CD8-positive, alpha-beta T cell (primary cell): ENCODE measurements at places on chromosomes 12 and 14. TPM values are rescaled to one million over a fixed set of nuclear protein-coding genes. Genes with fewer than 3 reads are reported as not detected.

DNA sequence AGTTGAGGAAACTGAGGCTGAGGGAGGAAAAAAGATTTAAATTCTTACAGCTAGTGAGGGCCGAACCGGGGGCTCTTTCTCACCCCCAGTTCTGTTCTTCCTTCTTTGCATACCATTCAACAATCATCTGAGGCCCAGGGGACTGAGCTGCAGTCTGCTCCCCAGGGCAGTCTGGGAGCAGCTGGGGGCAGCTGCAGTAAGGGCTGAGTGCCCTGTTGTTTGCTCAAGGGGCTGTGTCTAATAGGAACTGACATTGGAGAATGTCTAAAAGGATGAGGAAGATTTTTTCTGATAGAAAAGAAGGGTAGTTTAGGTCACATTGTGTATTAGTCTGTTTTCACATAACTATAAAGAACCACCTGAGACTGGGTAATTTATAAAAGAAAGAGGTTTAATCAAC, 42.2 kb downstream of the SLC17A8 start:
- DNase-seq = no peak

DNA sequence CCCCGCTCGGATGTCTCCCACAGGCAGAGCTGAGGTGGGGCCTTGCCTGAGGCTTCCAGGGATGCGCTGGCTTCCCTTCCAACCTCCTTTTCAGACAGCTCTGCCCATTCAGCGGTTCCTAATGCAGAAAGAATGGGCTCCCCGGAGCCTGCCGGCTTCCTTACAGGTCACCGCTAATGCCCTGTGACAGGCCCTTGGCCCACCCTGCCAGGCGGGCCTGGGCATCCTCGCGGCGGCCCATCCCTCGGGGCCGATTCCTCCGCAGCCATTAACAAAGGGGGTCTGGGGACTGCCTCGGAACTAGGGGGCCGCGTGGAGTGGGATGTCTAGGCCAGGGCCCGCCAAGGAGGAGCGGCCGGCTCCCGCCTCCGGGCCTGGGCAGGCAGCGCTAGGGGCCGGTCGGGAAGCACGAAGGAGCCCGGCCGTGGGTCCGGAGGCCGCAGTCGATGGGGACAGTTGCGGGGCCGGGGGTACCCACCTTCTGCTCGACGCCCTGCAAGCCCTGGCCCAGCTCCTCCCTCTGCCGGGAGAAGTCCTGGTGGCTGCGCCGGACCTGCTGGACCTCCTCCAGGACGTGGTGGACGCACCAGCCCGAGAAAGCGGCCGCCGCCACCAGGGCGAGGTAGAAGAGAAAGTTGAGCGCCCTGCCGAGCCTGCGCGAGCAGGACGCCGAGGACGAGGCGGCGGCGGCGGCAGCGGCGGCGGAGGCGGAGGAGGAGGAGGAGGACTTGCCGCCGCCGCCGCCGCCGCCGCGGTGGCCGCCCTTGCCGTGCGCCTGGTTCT, 738 bp downstream of the CKAP4 start:
- peak; percentile 84 for DNase-seq

DNA sequence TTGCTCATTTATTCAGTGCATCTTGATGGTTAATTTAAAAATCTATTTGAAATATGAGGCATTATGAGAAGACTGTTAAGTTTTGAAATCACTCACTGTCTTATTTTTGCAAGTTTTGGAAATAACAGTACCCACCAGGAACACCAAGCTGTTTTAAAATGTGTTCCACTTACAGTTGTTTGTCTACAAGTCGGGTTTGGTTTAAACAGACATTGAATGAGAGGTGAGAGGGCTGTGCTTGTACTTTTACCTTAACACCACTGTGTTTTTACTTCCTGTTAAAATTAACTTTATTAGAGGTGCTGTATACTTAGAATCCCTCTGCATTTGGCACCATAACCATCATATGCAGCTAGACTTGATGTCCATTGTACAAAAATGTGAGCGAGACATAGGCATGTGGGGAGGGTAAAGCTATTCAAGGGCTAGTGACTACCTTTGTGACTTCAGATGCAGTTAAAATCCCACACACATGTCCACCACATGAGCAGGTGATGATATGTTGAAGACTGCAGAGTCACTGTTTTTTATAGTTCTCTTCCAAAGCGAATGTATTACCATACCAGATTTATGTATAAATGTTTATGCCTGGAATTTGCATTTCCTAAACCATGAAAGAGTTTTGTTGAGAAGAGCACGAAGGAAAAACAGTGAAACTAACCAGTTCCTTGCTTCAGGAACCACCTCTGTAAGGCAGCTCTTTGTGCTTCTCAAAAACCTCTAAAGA, 12.9 kb downstream of the ELK3 start:
- no peak for DNase-seq

DNA sequence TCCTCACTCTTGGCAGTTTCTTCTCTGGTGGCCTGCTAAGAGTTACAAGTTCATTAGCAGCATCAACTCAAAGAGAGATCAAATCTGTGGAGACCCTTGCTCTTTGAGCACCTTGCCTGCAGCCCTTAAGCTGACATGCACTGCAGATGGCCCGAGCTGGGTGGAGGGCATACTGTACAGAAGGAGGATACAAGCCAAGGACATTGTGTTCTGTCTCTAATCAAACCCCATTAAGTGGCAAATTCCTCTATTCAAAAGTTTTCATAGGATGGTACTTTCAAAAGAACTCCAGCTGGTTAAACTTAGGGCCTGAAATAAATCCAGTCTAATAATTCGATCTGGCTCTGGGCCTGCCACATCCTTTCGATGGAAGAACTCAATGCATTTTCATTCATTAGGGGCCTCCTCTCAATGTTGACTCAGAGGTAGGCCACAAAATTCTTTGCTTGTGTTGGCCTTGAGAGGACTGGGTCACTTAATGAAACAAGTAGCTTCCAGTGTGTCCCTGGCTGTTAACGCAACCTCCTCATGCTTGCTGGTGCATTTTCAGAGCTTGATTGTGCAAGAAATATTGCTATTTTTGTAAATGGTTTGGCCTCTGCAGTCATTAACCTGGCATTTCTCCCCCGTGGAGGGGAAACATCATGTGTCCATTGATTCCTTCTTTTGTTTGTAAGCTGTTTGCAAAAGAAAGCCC, 318.2 kb downstream of the NUAK1 start:
- no peak for DNase-seq

The RGS6 gene
- total RNA-seq = not detected

The TESPA1 gene
- total RNA-seq = 70.9 TPM

The ADAMTS20 gene
- not detected for total RNA-seq

The CPNE6 gene
- total RNA-seq = not detected

The CNOT2 gene
- total RNA-seq = 154 TPM
